ENCODE measurements at places on chromosomes 2 and 18.

DNA sequence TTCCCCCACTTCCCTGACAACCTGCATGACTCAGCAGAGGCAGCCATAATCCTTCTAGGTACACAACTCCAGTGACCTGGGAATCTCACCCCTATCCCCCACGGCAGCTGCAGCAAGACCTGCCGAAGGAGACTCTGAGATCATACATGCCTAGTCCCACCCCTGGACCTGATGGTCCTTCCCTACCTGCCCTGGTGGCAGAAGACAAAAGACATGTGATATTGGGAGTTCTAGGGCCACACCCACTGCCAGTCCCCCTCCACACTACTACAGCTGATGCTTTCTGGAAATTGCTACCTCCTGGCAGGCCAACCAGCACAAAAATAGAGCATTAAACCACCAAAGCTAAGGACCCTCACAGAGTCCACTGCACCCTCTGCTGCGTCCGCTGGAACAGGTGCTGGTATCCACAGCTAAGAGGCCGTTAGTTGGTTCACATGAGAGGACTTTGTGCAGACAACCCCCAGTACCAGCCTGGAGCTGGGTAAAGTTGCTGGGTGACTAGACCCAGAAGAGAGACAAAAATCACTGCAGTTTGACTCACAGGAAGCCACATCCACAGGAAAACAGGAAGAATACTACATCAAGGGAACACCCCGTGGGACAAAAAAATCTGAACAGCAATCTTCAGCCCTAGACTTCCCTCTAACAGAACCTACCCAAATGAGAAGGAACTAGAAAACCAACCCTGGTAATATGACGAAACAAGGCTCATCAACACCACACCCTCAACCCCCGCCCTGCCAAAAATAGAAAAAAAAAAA, 12.5 kb downstream of the MARCO start:
- no peak for DNase-seq

DNA sequence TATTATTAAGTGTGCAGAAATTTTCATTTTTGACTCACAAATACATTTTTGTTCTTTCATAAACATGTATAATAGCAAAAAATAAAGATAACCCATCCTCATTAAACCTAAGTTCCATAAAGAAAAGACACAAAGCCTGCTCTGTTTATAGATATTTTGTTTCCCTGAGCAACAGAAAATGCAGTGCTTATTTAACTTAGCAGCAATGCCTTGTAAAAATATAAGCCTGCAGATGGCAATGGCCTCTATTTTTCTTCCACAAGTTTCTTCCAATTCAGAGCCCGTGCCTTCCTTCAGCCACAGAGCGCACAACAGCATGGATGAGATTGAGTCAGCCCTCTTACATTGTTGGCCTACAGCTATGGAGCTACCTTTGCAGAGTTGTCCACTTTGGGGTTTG, 43.6 kb downstream of the PKP4 start:
- DNase-seq, result no peak

DNA sequence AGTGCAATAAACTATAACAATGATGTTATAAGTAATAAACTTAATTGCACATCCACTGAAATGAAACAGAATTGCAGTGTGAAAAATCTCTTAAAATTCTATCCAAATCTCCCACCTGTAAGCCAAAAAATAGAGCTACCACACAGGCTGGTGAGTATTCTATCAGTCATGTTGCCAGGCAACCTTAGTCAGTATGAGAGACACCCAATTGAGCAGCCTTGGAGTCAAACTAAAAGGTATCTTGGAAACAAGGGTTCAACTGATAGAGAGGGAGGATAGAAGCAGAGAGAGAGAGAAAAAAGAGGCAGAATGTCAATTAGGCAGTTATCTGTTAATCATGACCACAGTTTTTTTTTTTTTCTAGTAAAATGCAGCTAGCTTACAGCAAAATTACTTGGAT, 45.8 kb downstream of the GALNT13 start:
- DNase-seq, result no peak

DNA sequence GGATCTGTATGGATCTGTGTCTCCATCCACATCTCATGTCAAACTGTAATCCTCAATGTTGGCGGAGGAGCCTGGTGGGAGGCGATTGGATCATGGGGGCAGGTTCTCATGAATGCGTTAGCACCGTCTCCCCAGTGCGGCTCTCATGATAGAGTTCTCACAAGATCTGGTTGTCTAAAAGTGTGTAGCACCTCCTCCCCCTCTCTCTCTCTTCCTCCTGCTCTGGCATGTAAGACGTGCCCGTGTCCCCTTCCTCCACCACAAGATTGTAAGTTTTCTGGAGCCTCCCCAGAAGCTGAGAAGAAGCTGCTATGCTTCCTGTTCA, 55.0 kb upstream of the ROCK2 start:
- DNase-seq, result no peak

- DNase-seq, result no peak
Measured at GRCh38 chr2:16425462-16426336, 239.9 kb downstream of the CYRIA start.

Data from GM18507 (cell line).